ENCODE measurements at places on chromosomes 7 and 10. TPM values are rescaled to one million over a fixed set of nuclear protein-coding genes. Genes with fewer than 3 reads are reported as not detected.

WDR86 gene
- total RNA-seq: 3.1 TPM

DNA sequence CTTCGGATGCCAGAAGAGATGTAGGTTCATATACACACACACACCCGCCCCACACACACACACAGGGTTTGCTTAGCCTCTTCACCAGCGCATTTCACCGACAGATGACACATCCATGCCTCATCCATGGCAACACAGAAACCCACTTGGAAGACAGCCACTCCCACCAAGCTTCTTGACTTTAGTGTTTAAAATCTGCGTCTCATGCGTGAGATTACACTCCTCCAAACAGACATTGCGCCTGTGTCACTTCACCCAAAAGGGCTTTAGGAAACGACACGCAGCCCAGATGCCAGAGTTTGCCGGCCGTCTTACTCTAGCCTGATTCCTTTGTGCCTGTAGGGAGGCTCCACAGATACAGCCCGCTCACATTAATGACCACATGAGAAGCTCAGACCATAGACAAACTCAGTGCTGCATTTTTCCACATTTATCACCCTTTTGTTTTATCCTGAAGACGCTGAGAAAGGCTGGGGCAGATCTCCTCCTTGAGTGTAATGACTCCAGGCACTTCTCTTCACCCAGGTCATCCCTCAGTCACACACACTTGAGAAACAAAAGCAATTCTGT is 73.8 kb downstream of the DIP2C start:
- H3K27me3 ChIP-seq: peaks cover 37% of the 10 kb centered on the region
- no peak overlapping the region for H3K27ac ChIP-seq
- no peak overlapping the region for H3K4me3 ChIP-seq
- no peak for DNase-seq
- H3K4me1 ChIP-seq: no peaks in the 10 kb centered on the region

- H3K27me3 ChIP-seq: no peaks in the 10 kb centered on the region
- no peak overlapping the region for H3K4me3 ChIP-seq
- DNase-seq: no peak
- no peaks in the 10 kb centered on the region for H3K4me1 ChIP-seq
These were observed 29.9 kb downstream of the SORBS1 start for GRCh38 chr10:95531058-95531809.

DNA sequence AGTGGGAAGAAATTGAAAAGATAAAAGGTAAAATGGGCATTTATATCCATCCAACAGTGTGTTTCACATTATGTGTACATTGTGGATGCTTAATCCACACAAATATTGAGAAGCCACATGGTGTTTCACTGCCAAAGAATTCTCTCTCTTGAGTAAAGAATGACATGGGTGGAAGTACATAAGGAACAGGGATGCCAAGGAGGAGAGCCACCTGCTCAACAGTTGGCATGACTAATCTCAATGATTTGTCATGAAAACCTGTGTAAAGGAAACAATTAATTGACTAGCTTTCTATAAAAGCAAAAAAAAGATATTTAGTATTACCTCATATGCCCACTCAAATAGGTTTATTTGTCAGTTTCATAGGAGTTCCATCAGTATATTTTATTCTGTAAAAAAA is 43.1 kb downstream of the MAGI2 start:
- no peaks in the 10 kb centered on the region for H3K4me1 ChIP-seq
- no peak overlapping the region for H3K27ac ChIP-seq
- H3K4me3 ChIP-seq: no peak overlapping the region
- no peaks in the 10 kb centered on the region for H3K27me3 ChIP-seq

DNA sequence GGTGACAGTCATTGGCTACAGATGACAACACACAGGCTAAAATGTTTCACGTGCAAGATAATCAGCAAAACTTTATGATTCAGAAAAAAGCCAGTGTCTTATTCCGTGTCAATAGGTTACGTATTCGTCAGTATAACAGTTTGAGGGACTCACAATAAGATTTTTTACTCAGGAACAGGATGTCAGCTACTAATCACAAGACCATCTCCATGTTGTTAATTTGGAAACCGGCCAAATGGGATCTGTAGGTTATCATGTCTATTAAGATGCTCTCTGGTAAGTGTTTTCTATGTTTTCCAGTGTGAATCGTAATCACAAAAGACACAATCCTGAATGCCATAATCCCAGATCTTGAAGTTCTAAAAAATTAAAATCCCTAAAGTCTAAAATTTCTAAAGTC is 197.3 kb downstream of the ETV1 start:
- no peaks in the 10 kb centered on the region for H3K27me3 ChIP-seq
- H3K36me3 ChIP-seq: no peaks in the 10 kb centered on the region
- H3K4me3 ChIP-seq: no peak overlapping the region
- H3K27ac ChIP-seq: no peak overlapping the region
- DNase-seq: no peak

DNA sequence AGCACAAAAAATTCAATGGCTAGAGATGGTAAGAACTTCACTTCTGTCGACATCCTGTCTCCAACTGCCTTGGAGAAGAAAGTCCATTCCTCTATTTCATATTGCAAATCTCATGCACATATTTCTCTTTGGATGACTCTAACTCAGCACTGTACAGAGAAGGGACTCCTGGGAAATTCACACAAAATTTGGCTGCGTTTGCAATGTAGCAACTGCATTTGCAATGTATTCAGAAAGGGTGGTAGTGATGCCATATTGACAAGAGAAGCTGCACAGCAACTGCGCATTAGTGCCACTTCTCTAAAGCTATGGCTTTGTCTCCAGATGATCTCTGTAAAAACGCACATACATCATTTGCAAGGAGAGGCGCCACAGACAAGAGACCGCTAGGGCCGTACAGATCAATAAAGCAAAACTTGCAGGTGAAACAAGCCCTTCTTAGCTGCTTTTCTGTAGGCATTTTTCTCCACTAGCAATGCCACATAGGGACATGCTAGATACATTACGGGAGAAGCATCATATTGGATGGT is 389.5 kb downstream of the TCERG1L start:
- H3K27ac ChIP-seq: no peak overlapping the region
- H3K36me3 ChIP-seq: no peaks in the 10 kb centered on the region
- no peaks in the 10 kb centered on the region for H3K4me1 ChIP-seq

GRCh38 chr10:36675458-36675880 is 449.9 kb upstream of the ANKRD30A start:
- no peaks in the 10 kb centered on the region for H3K36me3 ChIP-seq
- no peaks in the 10 kb centered on the region for H3K4me1 ChIP-seq
- no peak for DNase-seq
- no peak overlapping the region for H3K4me3 ChIP-seq
- H3K27me3 ChIP-seq: no peaks in the 10 kb centered on the region

GRCh38 chr7:134966691-134967090 is 19.6 kb upstream of the AGBL3 start:
- DNase-seq: no peak
- no peak overlapping the region for H3K27ac ChIP-seq
- no peaks in the 10 kb centered on the region for H3K27me3 ChIP-seq
- no peak overlapping the region for H3K4me3 ChIP-seq
- H3K36me3 ChIP-seq: no peaks in the 10 kb centered on the region
- H3K4me1 ChIP-seq: no peaks in the 10 kb centered on the region

C10orf71 gene
- total RNA-seq: not detected

GRCh38 chr10:73469579-73469978 is 26.2 kb downstream of the PPP3CB start:
- DNase-seq: no peak
- no peaks in the 10 kb centered on the region for H3K4me1 ChIP-seq
- peaks cover 14% of the 10 kb centered on the region for H3K36me3 ChIP-seq
- H3K4me3 ChIP-seq: no peak overlapping the region

DNA sequence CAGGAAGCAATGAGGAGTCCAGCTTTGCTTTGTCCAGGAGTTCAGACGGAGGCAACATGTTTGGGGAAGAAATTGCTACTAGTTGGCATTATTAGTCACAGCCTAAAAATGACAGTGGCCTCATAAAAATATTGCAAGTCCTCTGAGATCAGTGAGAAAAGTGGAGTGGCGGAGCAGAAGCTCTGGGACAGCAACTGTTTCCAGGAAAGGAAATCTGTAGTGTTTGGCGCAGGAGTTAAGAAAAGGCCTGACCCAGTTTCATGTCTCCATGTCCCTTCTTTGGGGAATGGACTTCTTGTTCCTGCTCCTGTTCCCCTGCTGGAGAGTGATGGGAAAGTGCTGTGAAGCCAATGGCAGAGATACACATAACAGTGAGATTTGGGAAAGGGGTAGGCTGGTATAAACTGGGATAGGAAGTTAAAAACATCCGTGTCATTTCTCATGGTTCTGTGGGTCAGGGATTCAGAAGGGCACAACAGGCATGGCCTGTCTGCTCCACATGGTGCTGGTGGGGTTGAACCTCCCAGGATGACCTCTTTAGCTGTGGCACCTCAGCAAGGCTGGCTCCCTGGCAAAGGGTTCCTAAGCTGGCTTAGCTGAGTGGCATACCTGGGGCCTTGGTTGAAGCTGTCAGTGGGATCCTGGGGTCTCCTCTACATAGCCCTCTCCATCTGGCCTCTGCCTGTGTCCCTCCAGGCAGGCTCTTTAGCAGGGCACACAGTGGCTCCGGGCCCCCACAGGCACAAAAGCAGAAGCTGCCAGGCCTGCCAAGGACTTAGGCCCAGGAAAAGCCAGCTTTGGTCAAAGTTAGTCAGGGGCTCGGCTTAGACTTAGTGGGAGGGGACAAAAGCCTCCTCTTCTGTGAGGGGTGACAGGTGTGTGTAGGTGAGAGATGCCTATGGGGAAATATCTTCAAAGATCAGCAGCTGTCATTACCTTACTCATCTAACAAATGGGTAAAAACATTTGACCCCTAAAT is 77.7 kb downstream of the WDFY4 start:
- H3K4me1 ChIP-seq: no peaks in the 10 kb centered on the region
- no peaks in the 10 kb centered on the region for H3K27me3 ChIP-seq
- DNase-seq: no peak
- H3K27ac ChIP-seq: no peak overlapping the region
- H3K4me3 ChIP-seq: no peak overlapping the region
- H3K36me3 ChIP-seq: no peaks in the 10 kb centered on the region

- H3K36me3 ChIP-seq: no peaks in the 10 kb centered on the region
- no peaks in the 10 kb centered on the region for H3K27me3 ChIP-seq
- H3K4me3 ChIP-seq: no peak overlapping the region
- H3K27ac ChIP-seq: no peak overlapping the region
- DNase-seq: no peak
These were observed 222.9 kb downstream of the TCERG1L start for GRCh38 chr10:131088619-131089018.

SPDYE9 gene
- total RNA-seq: not detected

CAV1 gene
- total RNA-seq: 1.0 TPM

DNA sequence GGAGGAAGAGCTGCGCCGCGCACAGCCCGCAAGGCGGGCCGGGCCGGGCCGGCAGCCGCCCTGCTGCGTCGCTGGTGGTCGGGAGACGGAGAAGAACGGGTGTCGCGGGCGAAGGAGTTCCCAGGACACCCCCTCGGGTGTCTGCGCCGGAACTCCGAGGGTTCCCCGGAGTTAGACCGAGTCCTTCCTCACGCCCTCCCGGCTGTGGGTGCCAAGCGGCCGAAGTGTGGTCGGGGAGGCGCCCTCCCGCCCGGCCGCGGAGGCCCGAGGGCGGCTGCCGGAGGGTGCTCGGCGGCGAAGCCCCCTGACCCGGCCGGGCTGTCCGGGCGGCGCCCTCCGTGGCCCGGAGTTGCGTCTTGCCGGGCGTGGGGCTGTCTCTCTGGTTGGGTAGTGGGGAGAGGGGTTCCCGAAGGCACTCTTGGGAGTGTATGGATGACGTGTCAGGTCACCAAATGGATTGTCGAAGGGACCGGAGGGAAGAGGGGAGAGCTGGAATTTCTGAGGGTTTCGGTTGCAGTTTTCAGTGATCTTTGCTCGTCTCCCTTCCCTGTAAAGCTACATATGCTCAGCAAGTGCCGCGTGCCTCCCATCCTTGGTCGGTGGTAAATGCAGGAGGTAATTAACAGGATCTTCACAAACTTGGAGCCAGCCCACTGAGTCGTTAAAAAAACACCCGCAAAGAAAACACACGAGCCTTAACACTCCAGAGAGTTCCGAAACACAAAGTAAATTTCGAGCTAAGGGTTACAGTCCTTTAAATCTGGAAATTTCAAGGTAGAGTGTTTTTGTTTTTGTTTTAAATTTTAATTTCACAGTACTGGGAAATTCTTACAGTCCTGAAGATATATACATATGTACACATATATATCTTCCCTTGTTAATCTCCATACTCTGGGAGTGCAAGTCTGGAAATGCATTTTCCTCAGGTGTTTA is 871 bp downstream of the ST7 start:
- H3K4me3 ChIP-seq: peak overlapping the region; percentile 49
- H3K27ac ChIP-seq: no peak overlapping the region
- H3K27me3 ChIP-seq: no peaks in the 10 kb centered on the region

GRCh38 chr10:6348096-6348874 is 145.6 kb downstream of the PFKFB3 start:
- peak; percentile 92 for DNase-seq
- H3K36me3 ChIP-seq: no peaks in the 10 kb centered on the region
- peak overlapping the region; percentile 89 for H3K27ac ChIP-seq
- no peaks in the 10 kb centered on the region for H3K27me3 ChIP-seq
- peaks cover 21% of the 10 kb centered on the region for H3K4me1 ChIP-seq

DNA sequence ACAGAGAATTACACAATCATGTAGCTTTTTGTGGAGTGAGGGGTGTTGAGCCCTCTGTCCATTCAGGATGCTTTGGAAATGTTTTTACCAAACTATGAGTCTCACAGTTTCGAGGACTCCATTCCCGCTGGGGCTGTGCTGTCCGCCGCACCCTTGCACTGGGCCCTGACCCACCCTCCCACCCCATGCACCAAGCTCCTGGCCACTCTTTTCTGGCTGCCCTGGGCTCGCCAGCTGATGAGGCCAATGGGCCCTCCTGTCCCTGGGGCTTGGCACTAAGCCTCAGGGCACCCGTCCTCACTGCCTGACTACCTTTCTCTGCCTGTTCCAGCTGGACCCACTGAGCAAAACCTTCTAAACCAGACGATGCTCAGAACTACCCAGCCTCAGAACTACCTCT is 332.1 kb downstream of the PTPRN2 start:
- no peak overlapping the region for H3K27ac ChIP-seq
- H3K4me1 ChIP-seq: no peaks in the 10 kb centered on the region
- DNase-seq: no peak
- no peaks in the 10 kb centered on the region for H3K36me3 ChIP-seq
- no peaks in the 10 kb centered on the region for H3K27me3 ChIP-seq

OR2A5 gene
- not detected for total RNA-seq

RBM20 gene
- total RNA-seq: 0.09 TPM

GRCh38 chr7:116574025-116574822 is 49.4 kb downstream of the CAV1 start:
- H3K4me1 ChIP-seq: no peaks in the 10 kb centered on the region
- H3K4me3 ChIP-seq: no peak overlapping the region
- no peak for DNase-seq
- H3K27me3 ChIP-seq: no peaks in the 10 kb centered on the region
- no peaks in the 10 kb centered on the region for H3K36me3 ChIP-seq

DNA sequence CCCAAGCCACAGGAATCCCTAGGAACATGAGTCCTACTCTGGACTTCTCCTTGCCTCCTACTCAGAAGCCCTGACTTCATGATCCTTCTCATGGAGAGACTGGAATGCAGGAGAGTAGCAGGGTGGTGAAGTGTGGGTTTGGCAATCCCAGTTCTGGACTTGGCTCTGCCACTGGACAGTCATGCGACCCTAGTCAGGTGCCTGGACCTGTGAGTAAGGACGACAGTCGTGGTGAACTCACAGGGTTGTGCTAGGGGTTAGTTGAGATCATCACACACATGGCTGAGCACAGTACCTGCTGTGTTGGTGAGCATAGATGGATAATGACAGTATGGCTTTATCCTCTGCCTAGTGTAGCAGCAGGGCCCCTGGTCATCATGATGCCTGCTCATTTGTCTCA is 117.9 kb downstream of the LRRC18 start:
- H3K27me3 ChIP-seq: no peaks in the 10 kb centered on the region
- no peaks in the 10 kb centered on the region for H3K36me3 ChIP-seq
- no peak for DNase-seq
- H3K4me3 ChIP-seq: no peak overlapping the region
- H3K4me1 ChIP-seq: peaks cover 7% of the 10 kb centered on the region
- no peak overlapping the region for H3K27ac ChIP-seq

Measured in T-cell (primary cell).